Stimulated activated CD4-positive, alpha-beta T cell treated with anti-CD3 and anti-CD28 coated beads, Interleukin-2, amount 100 ng/mL, for 48 hours (primary cell): ENCODE measurements at places on chromosomes 16 and 17.

GRCh38 chr17:58577696-58578095, 63.3 kb upstream of the MTMR4 start:
- DNase-seq: peak; percentile 25

DNA sequence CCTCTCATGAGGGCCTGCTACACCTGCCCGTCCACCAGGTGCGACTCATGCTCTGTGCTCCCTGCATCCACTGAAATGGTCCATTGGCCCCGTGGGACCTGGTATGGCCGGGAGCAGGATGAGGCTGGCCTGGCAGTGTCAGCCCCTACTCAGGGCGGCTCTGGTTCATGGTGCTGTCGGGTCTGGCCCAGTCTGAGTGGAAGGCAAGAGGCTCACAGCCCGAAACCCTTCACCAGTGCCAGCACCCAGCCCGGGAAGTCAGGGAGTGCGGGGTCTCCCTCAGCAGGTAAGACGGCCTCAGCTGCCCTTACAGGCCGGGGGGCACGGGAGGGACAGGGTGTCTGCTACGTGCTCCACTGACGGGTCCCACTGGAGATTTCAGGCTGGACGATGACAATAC, 40.5 kb upstream of the RASD1 start:
- DNase-seq: no peak

GRCh38 chr16:21126518-21126917, 24.1 kb downstream of the DNAH3 start:
- no peak for DNase-seq

GRCh38 chr17:81333616-81334368, 38.7 kb upstream of the SLC38A10 start:
- DNase-seq: no peak

DNA sequence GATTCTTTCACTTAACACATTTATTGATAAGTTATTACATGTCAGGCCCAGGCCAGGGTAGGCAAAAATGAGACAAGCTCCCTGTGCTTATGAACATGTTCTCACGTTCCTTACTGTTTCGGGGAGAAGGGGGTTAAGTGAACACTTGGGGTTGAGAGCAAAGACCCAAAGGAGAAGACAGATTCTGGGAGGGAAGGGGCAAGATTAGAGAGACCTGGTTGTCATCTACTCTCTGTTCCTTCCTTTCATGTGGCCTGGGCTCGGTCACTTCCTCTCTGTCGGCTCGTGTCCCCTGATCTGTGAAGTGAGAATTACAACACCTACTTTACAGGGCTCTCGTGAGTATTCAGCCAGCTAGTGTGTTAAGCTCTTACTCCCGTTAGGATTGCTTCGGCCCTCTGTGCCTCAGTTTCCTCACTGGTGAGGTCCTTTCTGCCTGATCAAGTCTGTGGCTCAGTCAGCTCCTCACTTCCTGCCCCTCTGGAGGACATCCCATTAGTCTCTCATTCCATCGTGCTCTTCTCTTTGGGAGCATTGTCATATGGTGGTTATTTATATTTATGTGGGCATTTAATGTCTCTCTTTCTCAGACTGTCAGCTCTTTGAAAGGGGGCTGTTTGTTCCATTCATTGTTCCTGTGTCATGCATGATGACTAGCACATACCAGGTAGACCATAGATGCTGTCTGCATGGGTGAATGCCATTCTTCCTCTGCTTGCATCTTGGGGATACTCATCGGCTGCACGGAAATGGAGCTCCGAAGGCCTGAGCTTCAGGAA, 38.9 kb downstream of the PLCG2 start:
- no peak for DNase-seq

- no peak for DNase-seq
Observed at GRCh38 chr16:16136588-16136987, 86.7 kb downstream of the ABCC6 start.

- no peak for DNase-seq
Observed at GRCh38 chr17:78933025-78933958, 8.1 kb upstream of the TIMP2 start.

- no peak for DNase-seq
Observed at GRCh38 chr16:89709166-89709565, 7.7 kb upstream of the SPATA2L start.
